Hippocampal formation (tissue), 2 donors: ENCODE measurements at places on chromosomes 1 and 21.

DNA sequence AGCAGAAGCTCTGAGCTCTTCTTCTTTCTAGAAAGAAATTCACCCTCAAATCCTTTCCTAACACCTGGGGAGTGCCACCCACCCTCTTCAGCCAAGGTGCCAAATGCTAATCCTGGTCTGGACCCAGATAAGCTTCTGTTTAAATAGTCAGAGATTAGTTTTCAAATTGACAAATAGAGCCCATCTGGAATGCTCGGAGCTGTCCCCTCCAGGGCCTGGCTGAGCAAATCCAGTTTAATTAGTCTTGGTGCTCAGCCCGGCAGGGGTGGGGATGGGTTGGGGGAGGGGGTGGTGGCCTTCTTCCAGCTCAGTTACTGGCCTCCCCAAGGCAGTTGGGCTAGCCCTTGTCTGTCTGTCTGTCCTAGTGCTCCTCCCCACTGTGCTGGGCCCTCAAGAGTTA lies 269.5 kb downstream of the GRIK3 start:
- DNase-seq: no peak

GRCh38 chr1:30422251-30422650 lies 301.1 kb downstream of the MATN1 start:
- DNase-seq: no peak

DNA sequence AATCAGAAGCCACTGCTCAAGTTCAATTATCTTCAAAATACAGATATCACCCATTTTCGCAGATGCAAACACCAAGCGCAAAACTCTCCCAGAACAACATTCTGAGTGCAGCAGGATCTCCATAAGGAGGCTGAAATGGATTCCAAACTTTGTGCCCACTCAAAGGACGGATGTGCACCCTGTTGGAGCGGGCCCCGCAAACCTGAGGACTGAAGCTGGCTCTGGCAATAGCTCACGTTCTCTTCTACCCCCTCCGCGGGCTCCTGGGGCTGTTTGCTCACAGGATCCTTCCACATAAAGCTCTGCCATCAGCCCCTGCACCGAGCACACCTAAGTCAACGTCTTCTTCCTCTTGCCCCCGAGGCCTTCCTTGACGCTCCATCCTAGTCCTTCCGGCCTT lies 11.7 kb upstream of the RCSD1 start:
- DNase-seq: no peak

- DNase-seq: no peak
Measured at GRCh38 chr1:16088351-16088911, 15.0 kb upstream of the FAM131C start.

- no peak for DNase-seq
Measured at GRCh38 chr1:151968058-151968457, 25.6 kb downstream of the S100A10 start.

DNA sequence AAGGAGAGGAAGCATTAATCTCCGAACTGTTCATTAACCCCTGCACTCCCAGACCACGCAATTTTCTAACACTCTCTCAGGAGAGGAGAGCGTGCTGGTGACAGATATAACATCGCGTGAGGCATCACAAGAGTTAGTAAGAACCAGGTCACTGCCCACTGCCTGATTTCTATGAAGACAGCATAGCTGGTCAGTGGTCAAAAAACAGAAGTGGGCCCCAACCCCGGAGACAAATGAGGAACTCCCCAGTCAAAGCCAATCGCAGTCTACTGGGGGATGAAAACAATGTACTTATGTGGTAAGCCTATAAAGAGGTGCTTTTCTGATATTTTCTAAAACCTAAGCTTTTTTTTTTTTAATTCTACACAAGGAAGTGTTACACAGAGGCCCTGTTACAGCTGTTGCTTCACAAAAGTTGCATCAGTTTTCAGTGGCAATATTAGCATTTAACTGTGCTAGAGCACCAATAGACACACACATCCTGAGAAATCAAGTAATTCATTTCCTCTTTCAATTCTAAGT lies 231.8 kb upstream of the IRF2BP2 start:
- peak; percentile 10 for DNase-seq

- DNase-seq: no peak
Measured at GRCh38 chr1:54815086-54815876, 14.2 kb upstream of the TTC22 start.

DNA sequence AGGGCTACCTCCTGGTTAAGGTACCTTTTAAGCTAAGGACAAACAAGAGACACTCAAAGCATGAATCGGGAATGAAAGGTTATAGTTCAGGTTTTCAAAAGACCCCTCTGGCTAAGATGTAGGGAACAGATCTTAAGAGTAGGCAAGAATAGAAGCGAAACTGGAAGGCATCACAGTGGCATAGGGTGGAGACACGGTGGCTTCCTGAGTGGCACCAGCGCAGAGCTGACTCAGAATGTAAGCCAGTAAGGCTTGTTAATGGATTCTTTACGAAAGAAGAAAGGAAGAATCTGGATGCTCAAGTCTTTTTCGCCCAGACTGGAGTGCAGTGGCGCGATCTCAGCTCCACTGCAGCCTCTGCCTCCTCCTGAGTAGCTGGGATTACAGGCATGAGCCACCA lies 21.2 kb downstream of the PADI6 start:
- no peak for DNase-seq

GRCh38 chr1:93599479-93599878 lies 82.2 kb downstream of the BCAR3 start:
- DNase-seq: no peak

DNA sequence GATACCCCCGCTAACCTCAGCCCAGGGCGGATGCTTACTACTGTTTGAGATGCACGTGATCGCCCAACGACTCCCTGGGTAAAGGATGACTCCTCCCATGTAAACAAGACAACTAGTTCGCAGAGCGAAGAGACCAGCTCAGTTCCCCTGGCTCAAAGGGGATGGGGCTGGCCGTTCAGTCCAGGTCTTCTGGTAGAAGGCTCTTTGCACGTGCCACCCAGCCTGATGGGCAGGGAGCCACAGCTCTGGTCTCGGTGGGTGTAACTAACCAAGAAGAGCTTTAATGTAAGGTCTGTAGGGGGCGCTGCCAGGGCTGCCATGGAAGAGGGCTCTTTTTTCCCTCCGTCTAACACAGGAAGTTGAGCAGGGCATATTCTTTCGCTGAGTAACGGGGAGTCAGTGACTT lies 49.4 kb upstream of the PARP1 start:
- DNase-seq: no peak

GRCh38 chr21:34912022-34912945 lies 136.8 kb downstream of the RUNX1 start:
- DNase-seq: no peak

- DNase-seq: no peak
Measured at GRCh38 chr1:116164150-116164549, 53.0 kb downstream of the MAB21L3 start.

- DNase-seq: no peak
Measured at GRCh38 chr1:41700581-41700980, 216.1 kb upstream of the EDN2 start.

DNA sequence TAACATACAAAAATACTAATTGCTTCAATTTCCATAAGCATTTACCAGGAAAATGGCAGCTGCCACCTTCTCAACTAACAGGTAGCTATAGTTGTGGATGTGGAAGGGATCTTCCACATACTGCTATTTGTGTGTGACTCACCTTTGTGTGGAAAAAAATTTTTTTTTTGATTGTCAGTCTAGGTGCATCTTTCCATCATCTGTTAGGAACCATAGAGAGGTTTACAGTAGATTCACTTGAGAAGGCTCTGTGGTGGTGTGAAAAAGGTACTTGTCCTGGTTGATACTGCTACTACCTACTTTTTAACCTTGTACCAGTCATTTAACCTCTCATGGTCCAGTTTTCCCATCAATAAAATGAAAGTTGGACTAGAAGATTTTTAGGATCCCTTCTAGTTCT lies 12.9 kb downstream of the DDX20 start:
- DNase-seq: no peak

- no peak for DNase-seq
Measured at GRCh38 chr1:28456078-28456477, 49.8 kb upstream of the RCC1 start.

DNA sequence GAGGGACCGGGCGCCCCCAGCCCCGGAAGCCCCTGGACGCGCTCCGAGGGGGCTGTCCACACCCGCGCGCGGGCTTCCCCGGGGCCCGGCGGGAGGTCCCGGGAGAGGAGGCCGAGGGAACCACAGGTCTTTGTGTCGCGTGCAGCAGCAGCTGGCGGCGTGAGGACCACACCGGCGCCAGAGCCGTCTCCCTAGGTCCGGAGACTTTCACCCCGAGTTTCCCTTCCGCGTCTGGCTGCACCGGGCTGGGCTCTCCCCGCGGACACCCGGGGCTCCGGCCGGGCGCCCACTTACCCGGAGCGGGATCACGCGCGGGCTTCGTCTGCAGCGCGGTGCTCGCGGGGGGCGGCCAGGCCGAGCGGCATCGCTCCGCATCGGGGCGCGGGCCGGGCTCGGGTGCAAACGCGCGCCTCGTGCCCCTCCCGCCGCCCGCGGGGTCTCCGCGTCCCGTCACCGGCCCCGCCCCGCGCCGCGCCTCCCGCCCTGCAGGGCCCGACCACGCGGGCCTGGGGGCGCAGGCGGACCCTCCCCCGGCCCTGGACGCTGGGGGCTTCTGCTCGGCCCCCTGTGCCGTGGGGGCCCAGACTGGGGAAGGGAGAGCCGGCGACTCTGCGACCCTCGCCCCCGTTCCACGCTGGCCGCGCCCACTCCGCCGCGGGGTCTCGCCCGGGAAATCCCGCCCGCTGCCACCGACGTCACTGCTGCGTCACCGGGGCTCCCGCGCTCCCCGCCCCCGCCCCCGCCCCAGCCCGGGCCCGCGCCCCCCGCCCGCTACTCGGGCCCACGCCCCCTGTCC lies at the start of gene GNG4:
Gene GNG4, minus strand, starts transcription at position 417 of the 796 bp plus-strand sequence. CDS start 65,946 bp downstream, outside the sequence.
- DNase-seq: no peak

DNA sequence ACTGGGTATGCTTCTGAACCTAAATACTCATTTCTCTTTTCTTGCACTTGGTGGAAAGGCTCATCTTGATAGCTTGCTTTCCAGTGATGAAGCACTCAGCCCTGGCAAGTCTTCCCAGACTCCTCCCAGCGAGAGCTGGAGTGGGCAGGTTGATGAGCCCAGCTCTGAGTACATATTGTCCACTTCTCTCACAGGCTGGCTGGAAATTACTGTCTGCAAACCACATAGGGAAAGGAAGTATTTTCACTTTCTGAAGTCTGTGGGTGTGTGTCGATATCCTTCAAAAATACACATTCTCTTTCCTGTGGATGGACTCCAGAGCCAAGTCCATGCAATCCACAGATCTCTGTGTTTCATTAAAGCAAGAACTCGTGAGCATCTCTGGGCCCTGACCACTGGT lies 38.7 kb upstream of the CNTN2 start:
- no peak for DNase-seq

DNA sequence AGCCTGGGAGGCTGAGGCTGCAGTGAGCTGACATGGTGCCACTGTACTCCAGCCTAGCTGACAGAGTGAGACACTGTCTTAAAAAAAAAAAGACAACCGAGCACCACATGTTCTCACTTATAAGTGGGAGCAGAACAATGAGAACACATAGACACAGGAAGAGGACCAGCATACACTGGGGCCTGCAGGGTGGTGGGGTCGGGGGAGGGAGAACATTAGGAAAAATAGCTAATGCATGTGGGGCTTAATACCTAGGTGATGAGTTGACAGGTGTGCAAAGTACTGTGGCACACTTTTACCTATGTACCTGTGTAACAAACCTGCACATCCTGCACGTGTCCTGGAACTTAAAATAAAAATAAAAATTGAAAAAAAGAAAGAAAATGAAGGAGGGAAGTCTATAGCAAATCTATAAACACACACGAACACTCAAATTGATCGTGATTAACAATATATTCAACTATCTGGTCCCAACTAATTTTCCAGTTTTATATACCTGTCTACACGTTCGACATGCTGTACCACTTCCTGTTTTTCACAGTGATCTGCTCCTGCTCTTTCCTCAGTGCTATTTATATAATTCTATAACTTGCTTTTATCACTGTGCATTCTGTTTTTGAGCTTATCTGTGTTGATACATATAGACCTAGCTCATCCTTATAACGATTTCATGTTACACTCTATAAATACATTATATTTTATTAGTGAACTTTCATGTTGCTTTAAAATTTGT lies 27.2 kb downstream of the AK5 start:
- DNase-seq: no peak

DNA sequence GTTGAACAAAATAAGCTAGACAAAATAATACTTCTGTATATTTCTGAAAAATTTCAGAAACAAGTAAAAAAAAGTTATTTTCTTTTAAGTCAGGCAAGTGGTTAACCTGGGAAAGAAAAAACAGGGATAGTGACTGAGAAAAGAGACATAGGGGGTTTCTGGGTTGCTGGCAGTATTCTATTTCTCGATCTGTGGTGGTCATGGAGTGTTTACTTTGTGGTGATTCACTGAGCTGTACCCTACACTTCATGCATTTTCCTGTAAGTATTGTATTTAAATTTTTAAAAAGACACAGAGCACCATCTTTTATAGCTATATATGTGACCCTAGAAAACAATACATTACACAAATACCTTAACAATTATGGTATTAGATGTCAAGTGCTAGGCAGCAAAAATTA lies 58.2 kb downstream of the ZNF644 start:
- DNase-seq: no peak

DNA sequence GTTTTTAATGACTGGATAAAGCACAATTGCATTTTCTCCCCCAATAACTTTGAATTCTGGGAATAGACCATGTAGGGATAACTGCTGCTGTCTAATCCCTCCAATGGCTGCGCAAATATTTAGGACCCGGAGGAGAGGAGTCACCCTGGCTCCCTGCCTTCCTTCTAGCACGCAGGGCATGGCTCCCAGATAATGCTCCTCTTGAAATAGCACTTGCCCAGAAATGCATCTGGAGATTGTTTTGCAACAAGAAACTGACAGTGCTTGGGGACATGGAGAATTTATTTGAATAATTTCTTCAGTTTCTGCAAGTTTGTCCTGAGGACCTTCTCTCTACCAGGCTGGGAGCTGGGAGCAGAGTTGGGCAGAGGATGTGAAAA lies 83.5 kb downstream of the MAN1C1 start:
- peak; percentile 28 for DNase-seq

GRCh38 chr1:204408074-204408507 lies 3.5 kb downstream of the PPP1R15B start:
- peak; percentile 46 for DNase-seq

GRCh38 chr1:226406401-226406881 lies 1.5 kb downstream of the PARP1 start:
- DNase-seq: no peak

- no peak for DNase-seq
Measured at GRCh38 chr1:66182551-66183178, 351.3 kb upstream of the SGIP1 start.

- no peak for DNase-seq
Measured at GRCh38 chr1:31799895-31800673, 15.7 kb downstream of the SPOCD1 start.
